ENCODE measurements at places on chromosomes 5 and 9.

GRCh38 chr9:34638138-34638445 lies 505 bp upstream of the SIGMAR1 start:
- no peak for DNase-seq

GRCh38 chr5:27450607-27451006 lies 412.2 kb upstream of the CDH9 start:
- DNase-seq: no peak

DNA sequence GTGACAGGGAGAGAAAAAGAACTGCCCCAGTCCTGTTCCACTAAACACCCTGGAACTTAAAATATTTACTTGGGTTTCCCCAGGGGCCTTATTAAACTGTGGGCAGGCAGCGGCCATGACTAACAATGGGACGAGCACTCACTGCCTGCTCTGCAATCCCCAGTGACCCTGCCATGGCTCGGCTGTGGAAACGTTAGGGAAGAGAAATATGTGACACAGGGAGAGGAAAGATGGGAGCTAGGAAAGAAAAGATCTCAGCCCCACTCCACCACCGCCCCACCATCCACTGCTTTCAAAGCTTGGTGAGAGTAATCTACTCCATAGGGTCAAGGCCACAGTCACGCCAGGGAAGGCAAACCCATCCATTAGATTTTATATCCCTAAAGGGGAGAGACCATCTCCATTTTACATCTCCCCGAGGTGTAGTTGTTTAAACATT lies 117.6 kb downstream of the EFNA5 start:
- no peak for DNase-seq

- DNase-seq: no peak
These were observed 128.7 kb downstream of the CEP120 start for GRCh38 chr5:123294544-123294943.

- no peak for DNase-seq
These were observed 72.5 kb upstream of the SLC1A1 start for GRCh38 chr9:4417578-4418325.

- peak; percentile 76 for DNase-seq
These were observed 747 bp downstream of the LRSAM1 start for GRCh38 chr9:127451858-127452656.

GRCh38 chr9:114273461-114273881 lies 49.4 kb upstream of the ORM1 start:
- DNase-seq: no peak

GRCh38 chr5:73494721-73495120 lies 3.5 kb upstream of the BTF3 start:
- no peak for DNase-seq

- DNase-seq: no peak
These were observed 1474.3 kb upstream of the CDH6 start for GRCh38 chr5:29719171-29719570.

GRCh38 chr5:133895979-133896845 lies 72.2 kb downstream of the C5orf15 start:
- no peak for DNase-seq

GRCh38 chr5:131182839-131183238 lies 12.1 kb downstream of the LYRM7 start:
- DNase-seq: no peak

DNA sequence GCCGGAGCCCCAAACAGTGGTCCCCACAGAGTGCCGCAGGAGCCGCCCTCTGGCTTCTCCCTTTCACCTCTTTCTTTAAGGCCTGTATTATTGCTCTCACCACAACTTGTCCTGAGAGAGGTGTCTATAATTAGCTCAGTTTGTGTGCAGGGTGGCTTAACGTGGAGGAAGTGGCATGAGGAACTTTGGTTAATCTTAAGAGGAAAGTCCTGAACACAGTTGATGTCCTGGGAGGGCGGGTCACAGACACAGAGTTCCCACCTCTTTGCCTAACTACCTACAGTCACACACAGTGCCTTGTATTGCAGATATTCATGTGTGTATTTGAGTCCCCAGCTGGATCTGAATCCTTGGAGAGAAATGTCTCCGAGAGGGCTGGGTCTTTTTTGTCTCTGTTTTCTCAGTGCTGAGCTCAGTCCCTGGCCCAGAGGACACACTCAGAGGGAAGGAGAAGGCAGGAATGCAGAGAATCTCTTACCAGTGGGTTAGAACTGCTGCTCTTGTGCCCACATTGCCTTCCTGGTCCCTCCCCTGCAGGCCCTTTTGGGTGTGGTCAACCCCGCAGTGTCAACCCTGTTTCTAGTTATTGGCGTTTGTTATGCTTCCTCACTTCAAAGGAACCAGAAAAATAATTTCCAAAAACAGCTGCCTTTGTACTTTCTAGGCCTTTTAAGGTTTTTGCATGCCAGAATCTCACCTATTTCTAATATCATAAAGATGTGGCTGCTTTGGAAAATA lies 392.5 kb downstream of the KDM4C start:
- no peak for DNase-seq

DNA sequence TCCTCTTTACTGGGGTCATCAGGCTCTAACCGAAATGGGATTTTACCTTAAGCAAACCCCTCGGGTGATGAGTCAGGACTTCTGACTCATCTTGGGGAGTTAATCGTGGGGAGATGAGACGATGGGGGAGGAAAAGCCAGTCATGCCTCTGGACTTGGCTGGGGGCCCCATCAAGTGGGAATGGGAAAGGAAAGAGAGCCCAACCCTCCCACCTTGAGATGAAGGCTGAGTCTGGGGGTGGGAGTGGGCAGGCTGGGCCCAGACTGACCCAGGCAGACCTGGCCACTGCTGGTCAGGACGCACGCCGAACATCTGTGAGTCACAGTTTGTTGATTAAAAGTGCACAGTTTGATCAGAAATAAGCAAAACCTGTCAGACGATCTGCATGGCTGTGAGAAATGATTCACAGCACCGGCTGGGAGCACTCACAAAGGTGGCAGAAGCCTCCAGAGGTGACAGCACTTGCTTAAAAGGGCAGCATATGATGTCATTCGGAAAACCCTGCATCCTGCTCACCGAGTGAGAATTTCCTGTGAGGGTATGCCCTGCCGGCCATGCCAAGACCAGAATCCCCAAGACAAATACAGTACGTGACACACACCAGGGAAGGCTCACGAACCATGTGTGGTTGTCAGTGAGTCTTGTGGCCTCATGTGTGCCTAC lies 50.0 kb upstream of the SLC25A51 start:
- DNase-seq: peak; percentile 69

- peak; percentile 79 for DNase-seq
These were observed 74.5 kb upstream of the BARHL1 start for GRCh38 chr9:132507670-132508469.

DNA sequence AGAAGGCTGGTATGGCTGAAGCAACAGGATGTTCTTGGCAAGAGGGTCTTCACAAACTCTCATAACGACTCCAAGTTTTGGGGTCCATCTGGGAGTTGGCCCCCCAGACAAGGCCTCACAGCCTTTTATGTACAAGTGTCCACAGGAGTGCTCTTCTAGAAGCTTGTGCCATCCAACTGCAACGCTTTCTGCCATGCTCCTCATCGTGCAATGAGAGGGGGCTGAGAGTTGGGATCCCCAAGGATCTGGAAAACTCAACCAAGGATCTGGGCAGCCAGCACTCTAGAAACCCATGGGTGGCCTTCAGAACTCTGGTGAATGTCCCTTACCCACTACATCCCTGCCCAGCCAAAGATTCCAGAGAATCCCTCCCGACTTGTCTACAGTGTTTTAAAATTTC lies 8.5 kb upstream of the AMBP start:
- DNase-seq: no peak

DNA sequence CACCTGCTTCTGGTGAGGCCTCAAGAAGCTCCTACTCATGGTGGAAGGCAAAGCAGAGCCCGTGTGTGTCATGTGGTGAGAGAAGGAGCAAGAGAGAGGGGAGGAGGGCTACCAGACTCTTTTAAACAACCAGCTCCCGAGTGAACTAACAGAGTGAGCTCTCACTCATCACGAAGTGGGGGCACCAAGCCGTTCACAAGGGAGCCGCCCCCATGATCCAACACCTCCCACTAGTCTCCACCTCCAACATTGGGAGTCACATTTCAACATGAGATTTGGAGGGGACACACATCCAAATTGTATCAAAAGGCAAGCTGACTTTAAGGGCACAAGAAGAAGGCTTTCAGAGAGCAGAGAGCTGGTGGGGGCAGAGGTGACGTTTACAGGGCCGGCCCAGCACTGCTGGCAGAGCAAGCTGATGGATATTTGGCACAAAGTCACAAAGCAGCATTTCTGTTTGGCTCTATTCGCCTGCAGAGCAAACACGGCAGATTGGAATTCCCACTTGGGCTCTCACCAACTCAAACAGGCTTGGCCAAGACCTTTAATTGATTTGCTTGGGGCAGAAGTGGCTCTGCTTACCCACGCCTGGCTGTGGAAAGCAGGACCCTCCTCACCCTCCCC lies 20.0 kb downstream of the PITX1 start:
- DNase-seq: no peak

GRCh38 chr9:26524267-26524666 lies 368.3 kb downstream of the CAAP1 start:
- no peak for DNase-seq

DNA sequence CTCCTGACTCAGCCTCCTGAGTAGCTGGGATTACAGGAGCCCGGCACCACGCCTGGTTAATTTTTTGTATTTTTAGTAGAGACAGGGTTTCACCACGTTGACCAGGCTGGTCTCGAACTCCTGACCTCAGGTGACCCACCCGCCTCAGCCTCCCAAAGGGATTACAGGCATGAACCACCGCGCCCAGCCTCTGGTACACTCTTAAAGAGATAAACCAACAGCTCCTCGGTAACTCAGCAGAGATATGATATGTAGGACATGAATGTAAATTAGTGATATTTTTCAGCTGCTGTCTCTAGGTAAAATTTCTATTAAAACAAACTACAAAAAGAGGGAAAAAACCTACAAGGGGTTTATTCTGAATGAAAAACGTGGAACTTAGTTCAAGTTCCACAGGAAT lies 42.8 kb upstream of the HK3 start:
- no peak for DNase-seq

DNA sequence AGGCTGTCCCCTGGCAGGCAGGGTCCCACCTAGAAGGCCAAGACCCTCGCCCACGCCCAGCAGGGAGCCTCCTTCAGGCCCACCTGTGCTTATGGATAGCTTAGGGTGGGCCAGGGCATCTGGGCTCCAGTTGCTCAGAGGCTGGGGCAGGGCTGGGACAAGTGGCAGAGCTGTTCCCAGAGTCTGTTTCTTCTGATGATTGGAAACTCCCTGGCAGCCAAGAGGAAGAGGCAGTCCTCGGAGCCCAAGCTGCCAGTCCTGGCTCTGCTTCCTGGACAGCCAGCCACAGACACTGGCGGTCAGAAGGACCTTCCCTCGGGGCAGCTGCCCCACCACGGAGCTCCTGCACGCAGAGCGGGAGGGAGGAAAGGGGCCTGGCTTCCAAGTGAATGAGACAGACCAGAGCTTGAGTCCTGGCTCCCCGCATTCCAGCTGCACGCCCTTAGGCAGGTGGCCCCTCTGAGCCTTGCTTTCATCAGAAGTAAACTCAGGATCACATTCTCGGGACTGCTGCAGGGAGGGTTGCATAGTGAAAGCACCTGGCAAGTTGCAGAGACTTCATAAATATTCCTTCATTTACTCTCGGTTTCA lies 37.9 kb upstream of the GABRP start:
- DNase-seq: no peak

DNA sequence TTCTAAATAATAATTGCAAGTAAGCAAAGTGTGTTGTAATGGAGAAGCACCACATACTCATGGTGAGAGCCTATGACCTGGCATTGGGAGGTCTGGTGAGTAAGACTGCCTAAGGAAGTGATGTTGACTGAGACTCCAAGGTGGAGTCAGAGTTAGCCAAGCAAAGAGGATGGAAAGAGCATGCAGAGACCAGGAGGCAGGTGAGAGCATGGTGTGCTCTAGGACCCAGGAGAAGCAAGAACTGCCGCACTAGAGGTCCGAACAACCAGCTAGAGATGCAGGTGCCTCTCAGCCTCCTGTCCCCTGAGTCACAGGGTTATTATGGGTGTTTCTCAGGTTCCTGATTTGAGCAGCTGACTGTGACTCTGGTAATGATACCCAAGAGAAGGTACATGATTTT lies 27.3 kb downstream of the ANP32B start:
- peak; percentile 39 for DNase-seq

DNA sequence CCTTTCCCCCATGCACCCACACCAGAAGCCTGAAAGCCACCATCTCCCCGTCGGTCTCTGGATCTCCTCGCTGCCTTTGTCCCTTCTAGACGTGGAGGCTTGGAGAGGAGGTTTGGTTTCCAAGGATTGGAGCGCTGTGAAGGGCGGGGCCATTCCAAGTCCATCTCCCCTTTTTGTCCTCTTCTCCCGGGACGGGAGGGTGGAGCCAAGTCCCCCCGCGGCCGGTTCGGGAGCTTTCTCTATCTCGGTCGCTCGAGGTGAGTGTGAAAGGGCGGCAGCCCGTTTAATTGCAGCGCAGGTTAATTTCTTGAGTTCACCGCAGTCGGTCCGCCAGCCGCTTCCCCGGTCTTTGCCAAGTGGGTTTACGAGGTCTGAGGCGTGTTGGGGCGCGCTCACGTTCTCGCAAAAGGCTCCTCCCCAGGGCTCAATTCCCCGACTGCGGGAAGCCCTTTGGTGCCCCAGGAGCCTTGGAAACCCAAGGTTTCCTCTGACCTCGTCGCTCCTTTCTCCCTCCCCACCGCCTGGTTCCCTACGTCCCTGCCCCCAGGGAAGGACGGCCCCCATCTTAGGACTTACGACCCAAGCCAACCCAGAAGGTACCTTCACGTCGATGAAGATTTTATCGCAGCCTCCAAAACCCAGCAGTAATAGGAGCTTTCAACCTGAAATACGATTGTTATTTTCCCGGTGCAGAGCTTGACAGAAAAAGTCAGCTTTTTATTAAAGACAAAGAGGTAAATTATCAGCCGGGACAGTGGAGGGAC lies 2.8 kb upstream of the ZNF462 start:
- DNase-seq: peak; percentile 5

DNA sequence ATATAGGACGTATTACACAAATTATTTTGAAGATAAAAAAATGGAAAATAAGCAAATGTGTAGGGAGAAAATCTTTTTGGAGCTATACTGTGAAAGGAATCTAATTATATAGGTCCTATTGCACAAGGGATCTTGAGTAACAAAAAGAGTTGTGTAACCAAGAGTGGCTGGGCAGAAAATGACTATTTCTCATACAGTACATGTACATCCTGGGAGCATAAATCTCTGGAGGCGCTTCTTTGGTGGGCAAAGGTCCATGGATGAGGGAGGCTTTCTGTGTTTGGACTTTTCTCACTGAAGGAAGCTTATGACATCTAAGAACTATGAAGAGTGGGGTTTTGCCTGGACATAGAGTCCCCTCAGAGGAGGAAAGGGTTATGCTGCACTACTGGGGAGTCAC lies 29.8 kb downstream of the ANKS6 start:
- DNase-seq: no peak

- DNase-seq: no peak
These were observed 2.8 kb downstream of the MAMDC4 start for GRCh38 chr9:136854842-136855460.

GRCh38 chr5:96816411-96816939 lies 8.7 kb upstream of the ERAP1 start:
- DNase-seq: peak; percentile 51

- DNase-seq: no peak
These were observed 33.1 kb downstream of the CYSTM1 start for GRCh38 chr5:140208065-140208464.
